LHCN-M2 (cell line): ENCODE measurements at places on chromosomes 5 and 9. TPM values are rescaled to one million over a fixed set of nuclear protein-coding genes. Genes with fewer than 3 reads are reported as not detected.
A peak's percentile ranks its signal among the peaks of the same experiment; 100 is the strongest.

GRCh38 chr9:108259917-108260675 lies 595.7 kb downstream of the ACTL7B start:
- peak; percentile 14 for DNase-seq

DNA sequence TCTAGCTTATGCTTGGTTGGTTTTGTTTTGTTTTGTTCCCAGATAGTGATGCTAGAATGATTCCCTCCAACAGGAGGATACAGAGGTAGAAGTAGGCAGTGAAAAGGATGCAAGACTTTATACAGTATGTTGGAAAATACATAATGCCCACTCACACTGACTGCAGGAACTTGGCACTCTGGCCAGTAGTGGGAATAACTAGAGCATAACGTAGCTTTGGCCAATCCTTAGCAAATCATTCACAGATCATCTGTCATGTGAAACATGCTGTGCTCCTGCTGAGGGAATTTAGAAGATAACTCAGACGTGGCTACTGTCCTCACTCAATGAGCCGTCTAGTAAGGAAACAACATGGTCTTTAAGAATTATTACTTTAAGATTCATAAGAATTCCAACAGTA lies 13.5 kb downstream of the CFAP90 start:
- no peak for DNase-seq

Gene LVRN
- total RNA-seq: 0.11 and 0.13 TPM in 2 replicates

- DNase-seq: no peak
Observed at GRCh38 chr9:129310666-129311350, 132.7 kb upstream of the IER5L start.

- DNase-seq: no peak
Observed at GRCh38 chr5:158883502-158883901, 216.2 kb downstream of the EBF1 start.

Gene ADAMTS12
- 8.2 and 11.6 TPM in 2 replicates for total RNA-seq

DNA sequence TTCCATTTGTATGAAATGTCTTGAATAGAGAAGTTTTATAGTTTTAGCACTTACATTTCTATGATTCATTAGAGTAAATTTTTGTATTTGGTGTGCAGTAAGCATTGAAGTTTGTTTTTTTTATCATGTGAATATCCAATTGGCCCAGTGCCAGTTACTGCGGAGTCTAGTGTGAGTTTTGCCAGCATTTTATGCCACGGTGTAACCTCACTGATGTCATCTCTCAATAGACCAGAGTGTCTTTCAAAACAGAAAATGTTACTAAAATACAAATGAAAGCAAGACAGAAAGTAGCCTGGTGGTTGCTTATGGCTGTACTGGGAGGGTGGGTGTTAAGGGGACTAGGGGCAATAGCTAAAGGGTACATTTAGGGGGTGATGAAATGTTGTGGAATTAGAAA lies 62.8 kb downstream of the IPPK start:
- DNase-seq: peak; percentile 68

Gene DBH
- total RNA-seq: not detected in 2 replicates

DNA sequence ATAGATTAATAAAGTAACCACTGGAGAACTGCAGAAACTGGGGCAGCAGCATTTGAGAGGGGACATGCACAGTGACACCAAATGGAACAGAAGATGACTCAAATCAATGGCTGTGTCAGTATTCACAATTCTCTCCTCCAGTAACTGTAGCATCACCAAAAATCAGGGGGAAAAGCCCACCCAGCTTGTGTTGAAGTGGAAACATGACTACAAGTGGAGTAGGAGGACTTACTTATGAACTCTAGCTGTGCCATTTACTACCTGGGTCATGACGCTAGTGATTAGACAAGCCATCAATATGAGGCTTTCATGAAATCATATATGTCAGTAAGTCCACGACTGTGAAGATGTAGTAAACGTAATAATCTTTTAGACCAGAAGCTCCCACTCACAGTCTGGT lies 199.8 kb upstream of the PTGER4 start:
- no peak for DNase-seq

Gene TRPM6
- not detected in 2 replicates for total RNA-seq

Gene AQP3
- 16.4 and 40.1 TPM in 2 replicates for total RNA-seq

Gene GABRA6
- total RNA-seq: not detected in 2 replicates

GRCh38 chr9:119838210-119838609 lies 469.0 kb upstream of the BRINP1 start:
- no peak for DNase-seq

DNA sequence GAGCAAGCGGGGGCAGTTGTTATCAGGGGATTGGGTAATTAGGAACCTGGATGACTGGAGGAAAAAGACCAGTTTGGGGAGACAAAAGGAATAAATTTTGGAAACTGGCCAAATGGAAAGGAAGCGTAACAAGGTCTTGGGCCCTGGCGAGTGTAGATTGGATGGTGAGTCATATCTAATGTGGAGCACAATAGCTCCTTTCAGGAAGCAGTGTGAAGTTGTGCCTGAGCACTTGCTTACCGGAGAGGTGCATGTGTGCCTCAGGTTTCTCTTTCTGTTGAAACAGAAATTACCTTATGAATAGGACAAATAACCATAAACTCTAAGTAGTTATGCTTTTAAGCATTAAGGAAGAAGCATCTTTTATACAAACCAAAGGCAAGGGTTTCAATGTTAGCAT lies 176.4 kb downstream of the KIF4B start:
- no peak for DNase-seq

- no peak for DNase-seq
Observed at GRCh38 chr9:108552459-108553040, 303.2 kb downstream of the ACTL7B start.

GRCh38 chr5:150731669-150732242 lies 27.1 kb downstream of the DCTN4 start:
- no peak for DNase-seq

GRCh38 chr5:156680831-156681230 lies 169.3 kb upstream of the PPP1R2B start:
- DNase-seq: no peak

Gene DELE1
- 53.9 and 61.4 TPM in 2 replicates for total RNA-seq

Gene TSLP
- 0.90 and 1.3 TPM in 2 replicates for total RNA-seq

Gene RXRA
- 19.1 and 20.4 TPM in 2 replicates for total RNA-seq

Gene PCDH1
- not detected in 2 replicates for total RNA-seq

- no peak for DNase-seq
Observed at GRCh38 chr5:139688751-139689372, 40.7 kb downstream of the CXXC5 start.

Gene LMX1B
- not detected in 2 replicates for total RNA-seq

- peak; percentile 5 for DNase-seq
Observed at GRCh38 chr9:6184749-6185645, 30.6 kb upstream of the IL33 start.

GRCh38 chr9:112401175-112401815 lies 21.4 kb downstream of the HSDL2 start:
- DNase-seq: no peak

Gene CA9
- 2.4 and 3.8 TPM in 2 replicates for total RNA-seq

- no peak for DNase-seq
Observed at GRCh38 chr5:69160651-69161050, 6.3 kb upstream of the CCNB1 start.

Gene NPR3
- total RNA-seq: 5.6 and 6.4 TPM in 2 replicates

- DNase-seq: no peak
Observed at GRCh38 chr5:12277504-12278192, 373.4 kb upstream of the CTNND2 start.

- DNase-seq: peak; percentile 19
Observed at GRCh38 chr5:89120719-89121118, 237.7 kb upstream of the MEF2C start.

DNA sequence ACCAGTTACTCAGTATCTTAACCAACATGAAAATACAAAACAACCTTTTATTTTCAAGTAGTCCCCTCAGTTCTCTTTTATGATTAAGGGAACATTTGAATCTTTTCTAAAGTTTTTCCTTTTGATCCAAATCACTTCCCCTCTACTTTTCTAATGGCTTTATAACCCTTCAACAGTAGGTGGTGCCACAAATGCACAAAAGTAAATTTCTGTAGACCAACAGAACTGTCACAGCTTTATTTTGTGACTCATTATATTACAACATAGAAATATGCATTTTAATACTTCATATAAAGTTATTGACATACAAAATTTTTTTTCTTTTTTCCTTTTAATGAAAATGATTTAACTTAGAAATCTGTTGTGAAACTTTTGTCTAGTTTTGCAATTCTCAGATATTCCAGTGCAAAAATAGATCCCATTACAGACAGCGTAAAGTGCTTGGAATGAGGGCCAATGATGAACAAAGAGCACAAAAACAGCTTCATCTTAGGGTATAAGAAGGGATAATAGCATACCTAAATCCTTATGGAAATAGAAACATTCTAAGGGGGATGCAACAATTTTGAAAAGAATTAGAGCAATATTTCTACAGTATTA lies 17.0 kb downstream of the NIPSNAP3B start:
- peak; percentile 61 for DNase-seq

- DNase-seq: peak; percentile 18
Observed at GRCh38 chr5:138870611-138871010, 4.5 kb downstream of the LRRTM2 start.

Gene SOHLH1
- total RNA-seq: not detected in 2 replicates

Gene ZNF483
- total RNA-seq: 0.75 and 1.0 TPM in 2 replicates

Gene C8G
- total RNA-seq: not detected in 2 replicates

DNA sequence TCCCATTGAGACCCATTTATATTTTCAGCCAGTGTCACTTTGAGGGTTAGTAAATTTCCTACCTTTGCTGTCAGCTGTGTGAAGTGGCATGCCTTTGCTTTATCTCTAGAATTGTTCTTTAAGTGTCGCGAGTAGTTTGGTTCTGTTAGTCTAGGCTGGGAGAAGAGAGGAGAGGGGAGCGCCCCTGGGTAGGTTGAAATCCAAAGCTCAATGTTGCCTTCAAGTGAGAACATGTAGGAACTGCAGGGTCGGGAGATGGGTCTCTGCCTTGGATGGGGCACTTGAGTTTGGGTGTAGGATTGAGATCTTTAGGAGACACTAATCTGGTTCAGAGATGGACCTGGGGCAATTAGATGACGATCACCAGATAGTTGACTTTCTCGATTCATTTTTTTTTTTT lies 46.3 kb downstream of the STC2 start:
- DNase-seq: no peak

GRCh38 chr9:133124123-133124906 lies 3.3 kb upstream of the RALGDS start:
- DNase-seq: no peak

- no peak for DNase-seq
Observed at GRCh38 chr5:135179308-135179980, 145.4 kb upstream of the PITX1 start.

Gene VCAN
- 154 and 160 TPM in 2 replicates for total RNA-seq

DNA sequence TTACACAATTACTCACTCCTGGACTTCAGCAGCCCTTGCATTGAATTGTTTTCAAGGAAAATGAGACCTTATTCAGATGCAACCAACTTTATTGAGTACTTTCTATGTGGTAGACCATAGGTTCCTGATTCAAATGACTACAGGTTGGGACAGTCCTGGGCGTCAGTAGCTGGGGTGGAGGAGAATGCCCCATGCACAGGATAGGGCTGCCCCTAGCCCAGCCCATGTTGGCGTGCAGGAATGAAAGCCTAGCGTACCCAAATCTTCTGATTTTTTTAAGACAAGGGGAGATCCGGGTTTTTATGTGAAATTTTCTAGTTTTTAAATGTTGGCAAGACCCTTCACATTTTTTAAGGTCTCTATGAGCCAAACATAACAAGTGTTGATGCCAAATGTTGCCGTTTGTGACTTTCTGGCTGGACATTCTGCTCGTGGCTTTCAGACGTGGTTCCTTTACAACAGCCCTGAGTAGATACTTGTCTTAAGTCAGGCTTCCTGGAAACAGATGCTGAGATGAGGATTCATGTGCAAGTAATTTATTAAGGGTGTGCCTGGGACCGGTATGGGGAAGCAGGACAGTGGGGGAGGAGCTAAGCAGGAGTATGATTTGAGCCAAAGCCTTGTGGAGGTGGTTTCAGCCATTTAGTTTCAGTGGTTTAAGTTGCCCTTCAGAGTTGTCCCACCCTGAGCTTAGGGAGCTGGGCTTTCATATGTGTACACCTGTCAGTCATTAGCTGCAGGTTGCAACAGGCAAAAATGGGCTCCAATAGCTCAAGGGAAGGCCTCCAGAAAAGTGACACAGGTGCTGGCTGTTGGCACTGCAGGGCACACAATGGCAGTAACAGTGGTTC lies 154.1 kb downstream of the NTRK2 start:
- no peak for DNase-seq

Gene ENTPD8
- not detected in 2 replicates for total RNA-seq

Gene SLC2A8
- 10.5 and 13.9 TPM in 2 replicates for total RNA-seq

Gene IFNA2
- not detected in 2 replicates for total RNA-seq

GRCh38 chr9:92763721-92764380 lies 782 bp downstream of the BICD2 start:
- DNase-seq: no peak
